RWPE2 (cell line): ENCODE measurements at places on chromosomes 3 and 15.

- DNase-seq, result no peak
Observed at GRCh38 chr15:80507638-80508316, 103.6 kb downstream of the ARNT2 start.

- no peak for DNase-seq
Observed at GRCh38 chr15:41801185-41801584, 26.7 kb upstream of the JMJD7 start.

DNA sequence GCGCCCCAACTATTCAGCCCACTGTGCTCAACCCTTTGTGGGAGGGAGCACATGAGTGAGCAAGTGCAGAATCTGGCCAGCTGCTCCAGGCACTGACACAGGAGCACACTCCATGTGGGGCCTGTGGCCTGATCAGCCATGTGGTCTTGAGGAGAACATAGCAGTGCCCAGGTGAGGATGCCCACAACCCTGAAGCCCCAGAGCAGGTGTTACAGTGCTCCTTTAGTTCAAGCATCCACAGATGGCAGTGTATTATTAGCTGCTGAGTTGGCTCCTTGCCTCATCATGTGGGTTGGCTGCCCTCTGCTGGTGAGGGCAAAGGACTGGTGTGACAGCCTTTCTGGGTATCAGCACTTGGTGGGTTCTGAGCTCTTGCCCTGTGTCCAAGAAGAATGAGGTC lies 1588.2 kb downstream of the SI start:
- DNase-seq, result no peak

- DNase-seq, result no peak
Observed at GRCh38 chr15:81304226-81304625, 19.7 kb downstream of the STARD5 start.

GRCh38 chr3:186997473-186997939 lies 67.2 kb downstream of the ST6GAL1 start:
- DNase-seq, result no peak

GRCh38 chr15:86231864-86232721 lies 152.4 kb downstream of the AGBL1 start:
- peak; percentile 73 for DNase-seq

DNA sequence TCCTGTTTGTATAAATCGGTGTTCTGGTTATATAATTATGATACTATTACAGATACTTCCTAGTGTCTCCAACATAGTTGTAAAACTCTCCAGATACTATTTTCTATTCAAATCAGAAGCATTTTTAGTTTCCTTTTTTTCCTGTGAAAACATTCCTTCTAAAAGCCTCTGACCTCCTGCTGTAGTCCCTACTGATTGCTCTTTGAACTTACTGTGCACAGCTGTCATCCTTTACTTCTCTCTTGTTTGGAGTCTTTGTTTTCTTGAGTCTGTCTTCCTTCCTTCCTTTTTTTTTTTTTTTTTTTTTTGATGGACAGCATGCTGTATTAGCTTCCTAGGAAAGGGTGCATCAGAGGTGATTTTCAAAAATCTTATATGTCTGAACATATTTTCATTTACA lies 28.9 kb downstream of the NR2C2 start:
- DNase-seq, result no peak

- no peak for DNase-seq
Observed at GRCh38 chr3:43747641-43748040, 56.9 kb downstream of the ABHD5 start.

- no peak for DNase-seq
Observed at GRCh38 chr3:58361866-58362265, 29.2 kb downstream of the PXK start.

GRCh38 chr3:50275996-50276761 lies 2.7 kb upstream of the LSMEM2 start:
- DNase-seq, result no peak

DNA sequence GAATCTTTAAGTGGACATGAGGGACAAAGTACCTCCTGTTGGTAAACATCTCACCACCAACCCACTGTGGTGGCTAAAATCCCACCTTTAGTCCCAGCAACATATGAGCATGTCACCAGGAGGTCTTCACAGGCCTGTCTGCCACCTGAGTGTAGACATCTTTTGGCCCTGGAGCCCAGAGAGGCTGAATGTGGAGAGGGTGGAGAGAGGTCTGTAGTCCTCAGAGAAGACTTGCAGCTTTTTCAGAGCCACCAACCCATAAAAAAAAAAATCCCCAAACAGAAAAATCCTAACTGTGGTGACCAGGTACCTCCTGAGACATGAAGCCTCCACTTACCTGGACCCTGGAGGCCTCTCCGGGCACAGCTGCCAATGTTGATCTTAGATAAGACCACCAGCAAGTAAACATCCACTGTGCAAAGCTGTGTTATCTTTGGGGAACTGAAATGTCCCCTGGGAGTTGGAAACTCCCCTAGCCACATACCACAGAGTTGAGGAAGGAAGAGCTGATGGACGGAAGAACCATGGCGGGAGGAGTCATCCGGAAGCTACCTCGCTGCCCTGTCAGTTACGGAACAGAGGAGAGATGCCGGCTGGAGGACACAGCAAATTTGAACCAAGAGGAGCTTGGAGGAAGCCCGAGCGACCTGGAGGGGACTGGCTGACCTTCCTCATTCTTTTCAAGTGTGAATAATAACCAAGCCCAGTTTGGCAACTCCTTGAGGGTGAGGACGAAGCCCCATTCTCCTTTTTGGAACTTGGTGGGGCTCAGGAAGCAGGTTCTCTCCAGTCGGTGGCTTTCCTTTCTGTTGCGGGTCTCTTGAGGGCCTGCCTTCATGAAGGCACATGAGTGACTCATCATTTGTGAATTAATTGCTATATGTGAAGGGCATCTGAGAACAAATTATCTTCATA lies at the start of gene GHRL:
Gene GHRL, minus strand, starts transcription at position 443 of the 915 bp plus-strand sequence. CDS start 2,767 bp downstream, outside the sequence.
- DNase-seq, result no peak

DNA sequence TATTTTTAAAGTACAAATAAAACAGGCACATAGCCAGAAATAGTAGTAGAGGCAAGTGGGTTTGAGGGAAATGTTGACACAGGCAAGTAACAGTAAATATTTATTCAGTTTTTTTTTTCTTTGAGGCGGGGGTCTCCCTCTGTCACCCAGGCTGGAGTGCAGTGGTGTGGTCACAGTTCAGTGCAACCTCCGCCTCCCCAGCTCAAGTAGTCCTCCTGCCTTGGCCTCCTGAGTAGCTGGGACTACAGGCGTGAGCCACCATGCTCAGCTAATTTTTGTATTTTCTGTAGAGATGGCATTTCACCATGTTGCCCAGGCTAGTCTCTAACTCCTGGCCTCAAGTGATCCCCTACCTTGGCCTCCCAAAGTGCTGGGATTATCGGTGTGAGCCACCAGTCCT lies 43.5 kb downstream of the PHLDB2 start:
- no peak for DNase-seq

DNA sequence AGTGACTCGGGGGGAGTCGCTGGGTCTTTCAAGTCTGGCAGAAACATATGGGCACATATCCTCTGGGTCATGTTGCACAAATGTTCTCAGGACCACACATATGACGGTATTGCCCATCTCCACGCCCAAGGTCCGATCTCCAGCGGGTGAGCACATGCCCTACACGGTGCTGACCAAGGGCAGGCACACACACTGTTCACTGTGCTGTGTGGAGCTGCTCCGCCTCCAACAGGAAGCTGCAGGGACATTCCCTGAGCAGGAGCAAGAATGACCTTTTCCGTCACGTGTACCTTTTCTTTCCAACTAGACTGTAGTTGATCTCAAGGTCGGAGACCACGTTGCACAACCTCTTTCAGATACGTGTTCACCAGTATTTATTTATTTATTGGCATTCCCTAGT lies 41.7 kb upstream of the B3GNT5 start:
- no peak for DNase-seq

DNA sequence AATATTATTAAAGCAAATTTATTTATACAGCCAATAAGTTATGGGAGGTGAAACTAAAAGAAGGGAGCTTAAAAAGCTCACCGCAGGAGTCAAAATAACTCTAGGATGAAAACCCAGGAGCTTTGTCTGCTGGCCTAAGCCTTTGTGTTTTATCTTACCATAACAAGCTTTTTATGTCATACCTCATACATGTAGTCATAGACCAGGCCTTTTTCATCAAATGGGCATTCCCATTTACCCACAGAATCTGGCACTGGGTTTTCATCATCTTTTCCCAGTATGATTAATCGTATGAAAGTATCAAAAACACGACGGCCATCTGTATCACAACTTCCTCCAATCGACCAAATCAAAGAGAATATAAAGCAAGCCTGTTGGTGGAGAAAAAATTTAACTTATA lies 122.8 kb downstream of the DNAH12 start:
- DNase-seq, result no peak

DNA sequence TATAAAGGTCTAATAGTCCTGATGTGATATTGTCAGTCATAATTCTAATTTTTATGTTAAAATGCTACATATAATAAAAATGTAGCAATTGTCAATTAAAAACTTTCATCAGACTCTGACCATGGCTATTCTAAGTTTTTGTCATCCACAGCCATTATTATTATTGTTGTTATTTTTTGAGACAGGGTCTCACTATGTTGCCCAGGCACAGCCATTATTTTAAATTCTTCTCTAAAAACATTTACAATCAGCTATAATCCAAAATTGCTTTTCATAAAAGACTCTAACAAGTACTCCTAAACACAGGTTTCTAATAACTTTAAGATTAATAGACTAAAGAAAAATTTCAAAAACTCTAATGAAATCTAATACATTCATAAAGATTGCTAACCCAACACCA lies 41.0 kb upstream of the SETD2 start:
- no peak for DNase-seq

- DNase-seq, result no peak
Observed at GRCh38 chr3:160748231-160748630, 7.8 kb upstream of the PPM1L start.

GRCh38 chr3:17075907-17076306 lies 191.2 kb downstream of the PLCL2 start:
- DNase-seq, result no peak
